ENCODE measurements at places on chromosomes 12 and 14. TPM values are rescaled to one million over a fixed set of nuclear protein-coding genes. Genes with fewer than 3 reads are reported as not detected.

GRCh38 chr12:11823593-11823992 lies 174.1 kb downstream of the ETV6 start:
- no peak for DNase-seq

GRCh38 chr12:121536899-121537813 lies 43.7 kb downstream of the KDM2B start:
- DNase-seq, result peak; percentile 77

DNA sequence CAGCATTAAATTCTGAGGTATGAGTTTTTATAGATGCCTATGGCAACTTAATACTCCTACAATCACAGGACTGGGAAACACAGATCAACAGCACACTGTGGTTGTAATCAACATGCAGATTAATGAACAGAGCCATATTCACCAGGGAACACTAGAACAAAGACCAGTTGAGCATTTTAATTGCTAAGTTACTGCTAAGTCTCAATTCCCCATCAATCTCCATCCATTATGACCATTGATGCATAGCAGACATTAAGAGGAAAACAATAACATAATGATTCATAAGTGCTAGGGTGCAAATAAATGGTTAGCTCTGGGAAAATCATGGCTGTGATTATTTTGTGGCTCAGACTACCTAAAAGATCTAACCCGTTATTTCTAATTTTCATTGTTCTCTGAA lies 505.6 kb downstream of the TRHDE start:
- DNase-seq, result no peak

DNA sequence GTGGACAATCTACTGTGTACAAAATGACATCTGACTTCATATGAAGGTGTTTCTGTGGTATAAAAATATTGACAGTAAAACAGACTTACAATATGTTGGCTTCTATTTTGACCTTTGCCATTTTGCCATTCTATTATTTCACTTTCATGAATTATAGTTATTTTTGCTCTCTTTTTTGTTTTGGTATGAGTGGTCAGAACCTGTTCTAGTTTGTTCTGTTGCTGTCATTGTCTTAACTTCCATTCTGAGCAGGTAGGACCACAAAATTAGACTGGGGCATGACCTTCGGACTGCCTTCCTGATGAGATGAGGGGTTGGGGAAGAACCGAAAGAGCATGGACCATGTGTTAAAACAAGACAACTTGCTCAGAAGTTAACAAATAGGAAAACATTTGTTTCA lies 36.5 kb upstream of the IFNG-AS1 start:
- DNase-seq, result no peak

GRCh38 chr12:46800160-46800559 lies 25.6 kb downstream of the SLC38A4 start:
- DNase-seq, result no peak

- no peak for DNase-seq
These were observed 28.9 kb downstream of the BCL11B start for GRCh38 chr14:99242816-99243721.

DNA sequence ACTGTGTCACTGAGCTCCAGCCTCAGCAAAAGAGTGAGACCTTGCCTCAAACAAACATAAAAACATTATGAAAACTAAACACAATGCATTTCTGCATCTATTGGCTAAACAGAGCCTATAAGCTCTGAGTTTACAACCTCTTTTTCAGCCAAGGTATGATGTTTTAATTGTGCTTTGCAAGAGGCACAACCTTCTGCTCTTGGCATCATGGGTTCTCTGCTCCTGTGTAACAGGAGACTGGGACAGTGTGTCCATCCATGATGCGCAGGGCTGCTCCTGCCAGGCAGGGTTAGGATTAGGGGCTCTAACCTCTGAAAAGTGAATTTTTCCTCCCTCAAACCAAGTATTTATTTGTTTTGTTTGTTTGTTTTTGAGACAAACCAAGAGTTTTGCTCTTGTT lies 5.0 kb upstream of the NFKBIA start:
- DNase-seq, result no peak

- no peak for DNase-seq
These were observed 152.6 kb downstream of the PRKCH start for GRCh38 chr14:61474015-61474414.

- peak; percentile 82 for DNase-seq
These were observed 4.5 kb downstream of the DCN start for GRCh38 chr12:91178139-91178561.

GRCh38 chr12:32918890-32919801 lies 22.6 kb upstream of the PKP2 start:
- DNase-seq, result peak; percentile 41

DNA sequence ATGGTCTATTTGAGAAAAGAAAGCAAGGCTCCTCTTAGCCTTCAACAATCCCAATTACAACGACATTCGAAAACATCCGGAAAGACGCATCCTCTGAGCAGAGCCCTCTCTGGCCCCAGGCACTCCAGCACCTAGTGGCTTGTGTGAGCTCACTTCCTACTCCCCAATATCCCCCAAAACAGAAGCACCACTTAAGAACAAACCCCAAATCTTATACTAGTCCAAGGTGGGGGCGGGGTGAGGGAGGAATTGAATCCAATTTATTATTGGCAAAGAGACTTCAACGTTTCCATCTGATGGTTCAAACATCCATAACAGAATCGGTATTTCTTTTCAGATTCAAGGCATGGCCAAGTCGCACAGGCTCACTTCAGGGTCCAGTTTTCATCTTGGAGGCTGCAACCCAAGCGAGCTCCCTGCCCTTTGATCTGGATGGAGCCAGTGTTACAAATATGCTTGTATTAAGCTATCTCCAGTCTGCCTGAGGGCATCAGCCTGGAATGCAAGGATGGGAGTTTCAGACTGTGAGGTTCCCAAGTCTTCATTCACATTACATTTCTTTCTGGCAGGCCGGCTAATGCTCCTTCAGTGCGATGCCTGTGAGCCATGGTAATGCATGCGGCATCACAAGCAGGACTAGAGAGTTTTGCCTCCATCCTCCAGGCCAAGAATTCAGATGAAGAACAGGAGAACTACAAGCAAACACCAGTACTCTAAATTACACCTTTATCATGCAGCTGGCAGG lies 132.5 kb upstream of the FOXN3 start:
- no peak for DNase-seq

DNA sequence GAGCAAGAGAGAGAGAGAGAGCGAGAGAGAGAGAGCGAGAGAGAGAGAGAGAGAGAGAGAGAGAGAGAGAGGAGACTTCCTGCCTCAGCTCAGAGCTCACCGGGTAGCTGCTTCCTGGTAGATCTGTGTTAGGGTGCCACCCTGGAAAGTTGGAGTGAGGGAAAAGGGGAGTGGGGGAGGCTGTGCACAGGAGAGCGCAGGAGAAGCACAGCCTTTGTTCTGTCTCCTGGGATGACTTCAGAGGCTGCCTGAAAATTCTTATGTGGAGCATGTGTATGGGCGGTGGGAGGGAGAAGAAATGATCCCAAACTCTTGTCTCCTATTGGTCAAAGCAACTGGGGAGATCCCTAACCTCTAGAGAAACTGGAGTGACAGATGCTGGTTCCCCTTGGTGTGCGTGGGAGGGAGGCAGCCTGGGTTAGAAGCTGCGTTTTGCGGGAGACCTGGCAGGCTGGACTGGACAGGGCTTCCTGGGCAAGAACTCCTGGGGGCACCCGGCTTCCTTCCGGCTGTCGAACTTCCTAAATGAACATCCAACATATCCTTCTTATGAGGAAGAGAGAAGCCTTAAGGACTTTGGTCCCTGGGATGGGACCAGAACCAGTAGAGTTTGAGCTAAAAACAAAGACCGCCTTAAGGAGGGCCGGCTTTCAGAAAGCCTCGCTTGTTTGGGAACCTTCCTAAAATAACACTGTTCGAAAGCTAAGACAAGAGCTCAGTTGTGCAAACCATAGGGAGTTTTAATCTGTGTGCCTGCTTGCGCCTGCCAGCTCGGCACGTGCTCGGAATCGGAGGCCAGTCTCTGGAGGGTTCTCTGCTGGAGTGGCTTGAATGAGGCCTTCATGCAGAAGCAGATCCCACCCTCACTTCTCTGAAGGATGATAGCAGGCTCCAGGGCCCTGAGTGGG lies 30.4 kb upstream of the BEGAIN start:
- peak; percentile 55 for DNase-seq

DNA sequence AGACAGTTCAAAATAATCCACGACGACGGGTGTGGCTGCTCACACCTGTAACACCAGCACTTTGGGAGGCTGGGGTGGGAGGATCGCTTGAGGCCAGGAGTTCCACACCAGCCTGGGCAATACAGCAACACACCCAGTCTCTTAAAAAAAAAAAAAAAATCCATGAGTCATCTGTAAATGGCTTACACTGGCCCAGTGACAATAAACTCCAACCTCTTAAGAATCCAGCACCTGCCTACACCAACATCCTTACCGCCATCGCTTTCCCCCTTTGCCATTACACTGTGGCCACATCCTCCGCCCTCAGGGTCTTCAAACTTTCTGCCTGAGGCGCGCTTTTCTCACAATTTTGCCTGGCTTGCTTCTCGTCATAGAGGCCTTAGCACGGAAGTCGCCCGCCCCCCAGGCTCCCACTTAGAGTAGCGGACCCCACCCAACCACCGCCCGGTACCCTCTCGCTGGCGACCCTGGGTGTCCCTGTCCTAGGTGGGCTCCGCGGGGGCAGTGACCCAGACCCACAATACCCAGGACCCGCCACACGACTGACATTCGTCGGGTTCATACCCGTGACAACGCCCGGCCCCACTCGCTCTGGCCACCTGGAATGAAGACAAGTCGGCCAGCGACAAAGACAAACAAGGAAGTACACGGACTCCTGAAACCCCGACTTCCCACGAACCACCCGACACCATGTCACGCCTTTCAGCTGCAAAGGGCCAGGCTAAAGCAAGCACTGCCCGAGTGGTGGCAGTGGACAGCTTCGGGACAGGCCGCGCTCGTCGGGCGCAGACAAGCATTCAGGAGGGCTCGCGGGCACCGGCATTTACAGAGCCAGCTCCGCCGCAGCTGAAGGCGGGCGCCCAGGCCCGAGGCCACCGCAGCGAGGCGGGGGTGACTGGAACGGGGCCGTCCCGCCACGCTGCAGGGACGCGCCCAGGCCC lies 636 bp downstream of the GOLGA3 start:
- peak; percentile 29 for DNase-seq

DNA sequence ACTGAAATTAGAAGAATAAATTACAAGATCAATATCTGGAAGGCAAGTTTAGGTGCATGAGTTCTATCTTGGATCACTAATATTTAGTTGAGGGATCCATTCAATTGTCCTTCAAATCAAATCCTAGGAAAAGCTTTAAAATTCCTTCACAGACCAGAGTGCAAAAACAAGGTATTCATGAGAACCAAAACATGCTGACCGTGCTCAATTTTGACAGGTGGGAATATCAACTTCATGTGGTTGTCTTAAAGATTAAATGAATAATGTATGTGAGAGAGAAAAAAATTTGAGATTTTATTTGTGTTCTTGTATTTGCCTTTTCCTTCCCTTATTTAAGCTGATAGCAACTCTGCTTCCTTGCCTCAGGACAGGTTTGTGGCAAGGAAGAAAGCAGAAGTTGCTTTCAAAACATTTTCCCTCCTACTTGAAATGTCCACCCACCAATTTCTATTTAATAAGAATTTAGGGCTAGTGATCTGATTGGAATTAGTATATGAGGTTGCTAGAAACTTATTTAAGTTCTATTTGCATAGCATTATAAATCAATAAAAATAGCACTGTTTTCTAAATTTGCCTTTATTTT lies 4.9 kb upstream of the PPP1R12A start:
- no peak for DNase-seq

DNA sequence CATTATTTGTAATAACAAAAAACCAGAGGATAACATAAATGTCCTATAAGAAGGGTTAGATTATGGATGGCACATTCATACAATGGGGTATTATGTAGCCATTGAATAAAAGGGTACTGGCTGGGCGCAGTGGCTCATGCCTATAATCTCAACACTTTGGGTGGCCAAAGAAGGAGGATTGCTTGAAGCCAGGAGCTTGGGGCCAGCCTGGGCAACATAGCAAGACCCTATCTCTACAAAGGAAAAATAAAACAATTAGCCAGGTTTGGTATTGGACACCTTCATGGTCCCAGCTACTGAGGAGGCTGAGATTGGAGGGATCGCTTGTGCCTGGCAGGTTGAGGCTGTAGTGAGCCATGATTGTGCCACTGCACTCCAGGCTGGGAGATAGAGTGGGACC lies 14.8 kb downstream of the PTPN11 start:
- DNase-seq, result no peak

- no peak for DNase-seq
These were observed 34.7 kb upstream of the C12orf42 start for GRCh38 chr12:103530307-103531066.

- peak; percentile 62 for DNase-seq
These were observed at the start of gene SLC7A8 for GRCh38 chr14:23183479-23183878. Gene SLC7A8 (minus strand): TSS chr14:23183660. CDS start chr14:23182914, 746 bp downstream.

GRCh38 chr12:41967668-41968500 lies 176.8 kb downstream of the GXYLT1 start:
- DNase-seq, result no peak

- DNase-seq, result no peak
These were observed 30.4 kb upstream of the FBLN5 start for GRCh38 chr14:91977884-91978283.

GRCh38 chr14:63296060-63296563 lies 22.6 kb downstream of the GPHB5 start:
- DNase-seq, result peak; percentile 79

DNA sequence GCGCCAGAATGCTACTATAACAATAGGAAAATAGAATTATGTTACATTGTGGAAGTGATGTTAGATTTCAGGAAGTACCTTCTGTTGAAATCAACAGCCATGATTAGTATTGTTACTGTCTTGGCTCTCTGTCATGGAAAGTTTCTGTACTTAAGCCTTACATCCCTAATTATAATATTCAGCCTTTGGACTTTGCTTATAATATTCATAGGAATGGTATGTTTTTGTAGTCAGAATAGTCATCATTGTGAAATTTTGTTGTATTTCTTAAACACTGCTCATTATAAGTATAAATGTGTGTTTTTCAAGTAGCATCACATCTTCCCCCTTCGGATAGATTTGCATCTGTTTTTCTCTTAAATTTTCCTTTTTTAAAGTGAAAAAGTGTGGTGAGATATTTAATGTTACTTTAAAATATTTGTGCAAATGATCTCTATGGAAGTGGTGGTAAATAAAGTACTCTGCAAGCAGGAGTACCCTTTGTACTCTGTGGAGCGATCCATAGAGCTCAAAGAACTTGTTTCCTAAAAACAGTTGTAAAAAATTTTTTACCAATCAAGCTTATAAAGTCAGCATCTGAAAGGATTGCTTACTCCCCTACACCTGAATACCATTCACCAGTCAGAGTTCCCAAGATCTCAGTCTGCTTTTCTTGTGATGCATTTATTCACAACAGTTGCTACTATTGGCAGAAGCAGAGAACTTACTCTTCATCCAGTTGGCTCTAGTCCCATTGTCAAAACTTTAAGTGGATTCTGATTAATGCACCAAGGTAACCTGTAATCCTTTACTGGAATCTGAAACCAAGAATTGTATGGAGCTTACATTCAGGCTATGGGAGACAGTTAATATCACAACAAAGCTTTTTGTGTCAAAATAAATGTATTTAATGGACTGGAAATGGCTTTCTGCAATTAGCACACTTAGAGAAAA lies 87.8 kb downstream of the RIC8B start:
- DNase-seq, result no peak

SEC23A gene
- polyA plus RNA-seq, result 83.8 TPM

PLA2G1B gene
- polyA plus RNA-seq, result not detected

SOAT2 gene
- polyA plus RNA-seq, result 0.21 TPM

KRT6C gene
- not detected for polyA plus RNA-seq

ACSS3 gene
- polyA plus RNA-seq, result 11.3 TPM

SALL2 gene
- polyA plus RNA-seq, result 10.5 TPM

NKX2-8 gene
- polyA plus RNA-seq, result not detected

APEX1 gene
- 222 TPM for polyA plus RNA-seq

CAPZA3 gene
- not detected for polyA plus RNA-seq

CCDC177 gene
- not detected for polyA plus RNA-seq

ERP27 gene
- polyA plus RNA-seq, result 0.33 TPM

RXYLT1 gene
- polyA plus RNA-seq, result 17.6 TPM

SELPLG gene
- 4.8 TPM for polyA plus RNA-seq

GPR132 gene
- polyA plus RNA-seq, result 0.79 TPM

EPYC gene
- not detected for polyA plus RNA-seq

EIF2B1 gene
- polyA plus RNA-seq, result 58.3 TPM

All from muscle of arm (tissue), 14 donors.